SHP77 (cell line): ENCODE measurements at places on chromosomes 1 and 21.

DNA sequence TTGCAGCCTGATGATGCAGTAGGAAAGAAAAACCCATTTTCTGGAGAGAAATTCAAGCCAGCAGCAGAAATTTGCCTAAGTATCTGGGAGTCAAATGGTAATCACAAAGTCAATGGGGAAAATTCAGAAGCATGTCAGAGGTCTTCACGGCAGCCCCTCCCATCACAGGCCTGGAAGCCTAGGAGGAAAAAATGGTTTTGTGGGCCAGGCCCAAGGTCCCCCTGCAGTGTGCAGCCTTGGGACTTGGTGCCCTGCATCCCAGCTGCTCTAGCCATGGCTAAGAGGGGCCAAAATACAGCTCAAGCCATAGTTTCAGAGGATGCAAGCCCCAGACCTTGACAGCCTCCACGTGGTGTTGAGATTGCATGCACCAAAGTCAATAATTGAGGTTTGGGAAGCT is 334.8 kb downstream of the PTBP2 start:
- DNase-seq, result no peak

GRCh38 chr1:19209439-19209989 is 552 bp downstream of the UBR4 start:
- no peak for DNase-seq

- no peak for DNase-seq
Observed at GRCh38 chr1:151851886-151852285, 1.6 kb downstream of the THEM5 start.

GRCh38 chr1:71785450-71785849 is 496.9 kb downstream of the NEGR1 start:
- no peak for DNase-seq

DNA sequence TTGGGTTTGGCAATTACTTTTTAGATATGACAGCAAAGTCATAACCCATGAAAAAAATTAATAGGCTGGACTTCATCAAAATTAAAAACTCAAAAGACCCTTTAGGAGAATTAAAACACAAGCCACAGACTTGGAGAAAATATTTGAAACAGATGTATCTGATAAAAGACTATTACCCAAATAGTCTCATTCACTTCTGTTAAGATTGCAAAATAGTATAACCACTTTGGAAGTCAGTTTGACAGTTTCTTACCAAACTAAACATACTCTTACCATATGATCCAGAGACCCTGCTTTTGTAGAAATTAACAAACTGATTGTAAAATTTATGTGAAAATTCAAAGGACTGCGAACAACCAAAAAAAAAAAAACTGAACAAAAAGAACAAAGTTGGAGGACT is 32.5 kb upstream of the SLC44A3 start:
- DNase-seq, result no peak

- DNase-seq, result no peak
Observed at GRCh38 chr1:4584449-4584848, 70.0 kb upstream of the AJAP1 start.

GRCh38 chr1:101144671-101145448 is 92.0 kb upstream of the S1PR1 start:
- DNase-seq, result no peak

DNA sequence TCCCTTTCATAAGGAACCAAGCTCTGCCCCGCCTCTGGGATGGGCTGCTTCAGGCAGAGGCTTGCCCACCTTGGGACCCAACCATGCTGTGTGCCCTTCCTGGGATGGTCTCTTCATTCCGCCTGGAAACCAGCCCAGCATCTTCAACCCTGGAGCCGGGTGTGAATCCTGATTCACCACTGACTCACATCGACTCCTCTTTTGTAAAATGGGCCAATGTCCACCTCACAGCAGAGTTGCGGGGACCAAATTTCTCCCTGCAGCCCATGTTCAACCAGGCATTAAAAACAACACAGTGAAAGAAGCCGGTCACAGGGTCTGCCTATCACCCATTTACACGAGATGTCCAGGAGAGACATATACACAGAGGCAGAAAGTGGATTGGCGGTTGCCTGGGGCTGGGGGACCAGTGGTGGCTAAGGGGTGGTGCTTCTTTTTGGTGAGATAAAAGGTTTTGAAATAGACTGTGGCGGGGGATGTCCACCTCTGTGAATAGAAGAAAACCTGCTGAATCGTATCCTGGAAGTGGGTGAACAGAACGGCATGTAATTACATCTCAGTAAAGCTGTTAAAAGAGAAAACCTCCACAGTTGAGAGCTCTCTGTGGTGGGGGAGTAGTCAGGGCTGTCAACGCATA is 6.9 kb upstream of the GPR153 start:
- DNase-seq, result no peak

DNA sequence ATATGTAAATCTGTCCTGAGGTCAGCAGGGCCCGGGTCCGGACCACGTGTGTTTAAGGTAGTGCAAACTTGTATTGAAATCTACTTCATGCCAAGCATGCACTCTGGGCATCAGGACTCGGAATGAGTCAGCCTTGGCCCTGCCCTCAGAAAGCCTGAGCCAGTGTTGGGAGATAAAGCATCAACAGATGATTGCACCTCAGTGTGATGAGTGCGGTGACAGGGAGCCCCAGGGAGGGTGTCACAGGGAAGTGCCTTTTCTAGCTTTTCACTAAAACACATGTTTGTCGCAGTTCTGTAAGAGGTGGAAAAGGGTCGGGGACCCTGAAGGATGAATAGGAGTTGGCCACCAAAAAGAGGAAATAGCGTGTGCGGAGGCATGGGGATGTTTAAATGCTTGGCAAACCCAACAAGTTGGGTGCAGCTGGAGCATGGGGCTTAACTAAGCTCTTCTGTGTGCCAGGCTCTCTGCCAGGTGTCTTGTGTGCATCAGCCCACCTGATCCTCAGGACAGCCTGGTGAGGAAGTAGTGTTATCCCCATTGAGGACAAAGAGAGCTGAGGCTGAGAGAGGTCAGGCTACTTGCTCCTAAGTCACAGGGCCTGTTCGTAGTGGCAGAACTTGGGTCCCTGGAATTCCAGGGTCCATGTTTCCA is 48.2 kb upstream of the EPB41 start:
- no peak for DNase-seq

- peak; percentile 17 for DNase-seq
Observed at GRCh38 chr1:225896937-225897549, 8.1 kb upstream of the LEFTY1 start.

DNA sequence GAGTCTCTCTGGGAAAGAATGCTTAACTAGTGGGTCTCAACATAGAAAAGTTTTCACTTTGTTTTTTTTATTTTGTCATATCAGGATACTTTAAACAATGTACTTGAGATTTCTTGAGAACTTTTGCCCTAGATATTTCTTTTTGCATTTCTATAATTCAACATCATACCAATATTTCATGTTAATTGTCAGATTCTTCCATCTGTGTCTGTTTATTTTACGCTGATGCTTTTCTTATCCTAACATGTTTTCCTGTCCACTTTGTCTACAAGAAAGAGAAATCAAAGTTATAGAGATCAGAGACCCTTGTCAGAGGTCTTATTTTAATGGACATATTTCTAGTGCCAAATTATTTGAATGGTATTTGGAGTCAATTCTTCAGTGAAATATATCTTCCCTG is 95.5 kb upstream of the B3GALT2 start:
- DNase-seq, result no peak

- no peak for DNase-seq
Observed at GRCh38 chr1:246208105-246208504, 299.0 kb downstream of the SMYD3 start.

DNA sequence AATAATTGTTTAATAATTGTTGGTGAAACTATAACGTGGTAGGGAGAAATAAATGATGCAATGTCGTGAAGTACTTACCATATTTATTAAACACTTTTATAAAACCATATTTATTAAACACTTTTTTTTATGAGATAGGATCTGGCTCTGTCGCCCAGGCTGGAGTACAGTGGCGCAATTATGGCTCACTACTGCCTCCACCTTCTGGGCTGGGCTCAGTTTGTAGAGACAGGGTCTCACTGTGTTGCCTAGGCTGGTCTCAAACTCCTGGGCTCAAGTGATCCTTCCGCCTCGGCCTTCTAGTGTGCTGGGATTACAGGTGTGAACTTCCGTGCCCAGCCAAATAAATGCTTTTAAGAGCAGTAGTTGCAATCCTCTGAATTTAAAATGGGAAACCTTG is 76.0 kb upstream of the PGD start:
- DNase-seq, result no peak

DNA sequence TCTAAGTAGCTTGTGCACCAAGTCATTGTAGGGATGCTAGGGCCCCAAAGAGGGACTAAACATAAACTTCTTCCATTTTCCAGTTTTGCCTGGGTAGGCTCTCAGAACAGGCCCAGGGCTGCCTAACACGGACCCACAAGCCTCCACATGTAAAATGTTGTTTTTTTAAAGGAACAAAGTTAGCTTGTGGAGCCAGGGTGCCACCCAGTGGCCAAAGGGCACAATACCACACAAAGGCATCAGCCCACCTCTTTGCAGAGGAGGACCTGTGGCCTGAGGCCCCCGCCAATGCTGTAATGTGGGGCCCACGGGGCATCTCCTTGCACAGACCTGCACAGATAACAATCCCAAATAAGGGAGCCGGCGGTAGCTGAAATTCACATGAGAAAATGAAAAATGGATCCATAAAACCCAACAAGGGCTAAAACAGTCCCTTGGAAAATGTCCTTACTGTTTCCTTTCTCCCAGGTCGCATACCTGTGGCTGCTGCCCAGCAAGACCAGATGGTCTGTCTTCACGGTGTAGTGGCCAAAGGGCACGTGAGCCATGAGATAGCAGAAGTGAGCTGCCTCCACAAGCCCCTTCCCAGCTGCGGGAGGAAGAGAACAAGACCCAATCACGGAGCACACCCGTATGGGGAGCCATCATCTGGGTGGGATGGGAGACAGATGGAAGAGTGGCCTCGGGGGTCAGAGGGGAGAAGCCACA is 23.8 kb downstream of the SEC16B start:
- DNase-seq, result peak; percentile 33

- DNase-seq, result peak; percentile 39
Observed at GRCh38 chr21:30984889-30985288, 53.4 kb downstream of the KRTAP19-8 start.

DNA sequence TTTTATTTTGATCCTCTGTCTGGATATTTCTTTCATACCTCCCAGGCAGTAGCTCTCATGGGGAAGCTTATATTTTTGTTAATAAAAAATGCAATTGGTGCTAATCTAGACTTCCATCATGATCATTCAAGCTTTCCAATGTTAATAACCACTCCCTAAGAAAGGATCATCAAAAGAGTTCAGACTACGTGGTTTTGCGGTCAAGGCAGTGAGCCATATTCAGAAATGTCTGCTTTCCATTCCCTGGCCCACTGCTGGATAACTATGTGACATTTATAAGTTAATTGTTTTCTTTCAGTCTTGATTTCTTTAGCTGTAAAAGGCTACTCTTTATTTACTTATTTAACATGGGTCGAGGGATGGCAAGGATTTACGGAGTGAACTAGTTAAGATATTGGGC is 414.6 kb downstream of the LMO4 start:
- no peak for DNase-seq

DNA sequence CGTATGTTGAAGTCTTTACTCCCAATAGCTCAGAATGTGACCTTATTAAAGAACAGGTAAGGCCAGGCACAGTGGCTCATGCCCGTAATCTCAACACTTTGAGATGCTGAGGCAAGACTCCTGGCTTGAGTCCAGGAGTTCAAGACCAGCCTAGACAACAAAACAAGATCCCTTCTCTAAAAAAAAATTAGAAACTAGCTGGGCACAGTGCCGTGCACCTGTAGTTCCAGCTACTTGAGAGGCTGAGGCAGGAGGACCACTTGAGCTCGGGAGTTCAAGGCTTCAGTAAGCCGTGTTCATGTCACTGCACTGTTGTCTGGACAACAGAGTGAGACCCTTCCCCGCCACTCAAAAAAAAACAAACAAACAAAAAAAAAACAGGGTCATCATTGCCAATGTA is 171.3 kb downstream of the RERE start:
- DNase-seq, result no peak

DNA sequence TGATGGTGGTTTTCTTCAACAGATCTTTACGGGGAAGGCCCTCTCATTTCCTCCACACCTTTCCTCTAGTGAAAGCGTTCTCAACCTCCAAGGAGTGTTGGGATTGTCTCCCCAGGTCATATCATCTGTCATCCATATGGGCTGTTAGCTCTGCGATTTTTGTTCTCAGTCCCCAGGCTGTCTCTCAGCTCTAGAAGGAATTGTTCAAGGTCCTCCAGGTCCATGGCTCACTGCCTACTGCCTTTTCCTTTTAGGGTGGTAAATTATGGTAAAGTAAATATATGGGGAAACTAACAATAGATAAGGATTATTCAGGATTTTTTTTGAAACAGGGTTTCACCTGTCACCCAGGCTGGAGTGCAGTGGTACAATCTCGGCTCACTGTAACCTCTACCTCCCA is 37.6 kb downstream of the ELF3 start:
- DNase-seq, result no peak

DNA sequence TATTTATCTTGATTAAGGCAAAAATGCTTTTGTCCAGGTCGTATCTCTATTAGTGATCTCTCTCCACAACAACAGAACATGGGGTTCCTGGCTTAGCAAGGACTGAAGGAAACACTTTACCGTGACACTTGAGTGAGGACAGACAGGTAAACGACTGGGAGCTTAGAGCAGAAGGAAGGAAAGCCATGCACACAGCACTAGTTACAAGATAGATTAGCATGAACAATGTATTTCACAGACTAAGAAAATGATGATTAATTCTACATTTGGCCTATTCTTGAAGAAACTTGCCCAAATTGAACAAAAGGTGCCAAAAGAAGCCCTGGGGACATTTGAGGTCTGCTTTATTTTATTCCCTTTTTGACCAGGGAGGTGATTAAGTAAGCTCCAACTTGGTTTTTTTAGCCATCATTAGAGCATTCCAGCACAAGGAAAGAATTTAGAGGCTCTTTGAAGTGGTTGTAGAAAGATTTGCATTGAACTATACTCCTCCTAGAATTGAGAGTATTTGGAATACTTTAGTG is 248.5 kb downstream of the USP25 start:
- no peak for DNase-seq

- DNase-seq, result no peak
Observed at GRCh38 chr1:58576325-58576726, 726 bp downstream of the TACSTD2 start.

GRCh38 chr1:156625436-156626078 is 6.3 kb downstream of the HAPLN2 start:
- DNase-seq, result peak; percentile 61

- no peak for DNase-seq
Observed at GRCh38 chr1:74429580-74429979, 82.8 kb downstream of the LRRC53 start.

DNA sequence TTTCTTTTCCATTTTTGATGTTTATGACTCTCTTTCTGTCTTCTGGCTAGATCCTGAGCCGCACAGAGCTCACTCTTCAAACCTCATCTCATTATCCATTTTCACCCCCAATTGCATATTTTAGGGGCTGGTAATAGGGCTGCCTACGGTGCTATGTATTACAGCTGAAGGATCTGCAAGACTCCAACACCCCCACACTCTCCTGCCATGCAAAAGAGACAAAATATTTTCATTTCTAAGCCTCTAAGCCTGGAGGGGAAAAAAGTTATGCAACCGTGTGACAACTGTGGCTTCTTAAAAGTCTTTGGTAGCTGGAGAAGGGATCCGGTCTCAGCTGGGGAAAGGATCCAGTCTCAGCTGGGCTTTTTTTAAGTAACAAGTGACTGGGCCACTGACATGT is 311.6 kb downstream of the NPHP4 start:
- no peak for DNase-seq
